ENCODE measurements at places on chromosomes 11 and 22.

GRCh38 chr11:6737872-6738466 lies 33.8 kb downstream of the OR2AG2 start:
- DNase-seq: peak; percentile 54

- no peak for DNase-seq
These were observed 12.2 kb downstream of the CTTN start for GRCh38 chr11:70410276-70411205.

DNA sequence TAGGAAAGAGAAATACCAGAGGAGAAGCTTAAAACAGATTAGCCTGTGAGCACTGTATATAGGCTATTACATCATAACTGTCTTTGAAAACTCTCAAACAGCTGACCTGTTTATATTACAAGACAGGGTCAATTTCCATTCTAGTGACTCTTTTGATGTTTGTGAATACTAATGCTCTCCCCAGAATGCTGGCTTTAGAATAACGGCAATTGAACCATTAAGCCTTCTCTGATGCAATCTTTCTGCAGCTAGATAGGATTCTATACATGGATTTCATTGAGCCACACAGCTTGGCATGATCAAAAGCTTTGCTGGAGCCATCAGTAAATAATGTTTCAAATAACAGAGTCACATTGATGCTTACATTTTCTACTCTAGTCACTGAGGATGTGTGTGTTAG lies 122.7 kb upstream of the FAT3 start:
- no peak for DNase-seq

GRCh38 chr11:47768101-47768612 lies 1.0 kb upstream of the FNBP4 start:
- no peak for DNase-seq

- no peak for DNase-seq
These were observed 24.7 kb upstream of the AKIP1 start for GRCh38 chr11:8886322-8886721.

DNA sequence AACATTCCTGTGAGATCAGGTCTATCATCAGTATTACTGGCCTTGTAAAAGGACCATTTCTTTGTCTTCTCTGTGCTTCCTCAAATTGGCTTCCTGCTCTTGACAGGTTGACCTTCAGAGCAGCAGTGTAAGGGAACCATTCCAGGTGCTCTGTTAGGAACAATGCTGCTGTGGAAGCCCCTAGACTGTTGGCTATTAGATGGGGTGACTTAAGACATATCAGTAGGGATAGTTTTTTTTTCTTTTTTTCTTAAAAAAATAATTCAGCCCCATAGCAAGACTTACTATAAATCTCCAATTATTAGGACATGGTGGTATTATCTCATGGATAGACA lies 37.6 kb downstream of the COA4 start:
- DNase-seq: no peak

GRCh38 chr11:27551127-27551526 lies 44.6 kb upstream of the LIN7C start:
- no peak for DNase-seq

- no peak for DNase-seq
These were observed 79.9 kb upstream of the DRD2 start for GRCh38 chr11:113555071-113555619.

GRCh38 chr11:119347940-119348605 lies 1.6 kb upstream of the MFRP start:
- no peak for DNase-seq

DNA sequence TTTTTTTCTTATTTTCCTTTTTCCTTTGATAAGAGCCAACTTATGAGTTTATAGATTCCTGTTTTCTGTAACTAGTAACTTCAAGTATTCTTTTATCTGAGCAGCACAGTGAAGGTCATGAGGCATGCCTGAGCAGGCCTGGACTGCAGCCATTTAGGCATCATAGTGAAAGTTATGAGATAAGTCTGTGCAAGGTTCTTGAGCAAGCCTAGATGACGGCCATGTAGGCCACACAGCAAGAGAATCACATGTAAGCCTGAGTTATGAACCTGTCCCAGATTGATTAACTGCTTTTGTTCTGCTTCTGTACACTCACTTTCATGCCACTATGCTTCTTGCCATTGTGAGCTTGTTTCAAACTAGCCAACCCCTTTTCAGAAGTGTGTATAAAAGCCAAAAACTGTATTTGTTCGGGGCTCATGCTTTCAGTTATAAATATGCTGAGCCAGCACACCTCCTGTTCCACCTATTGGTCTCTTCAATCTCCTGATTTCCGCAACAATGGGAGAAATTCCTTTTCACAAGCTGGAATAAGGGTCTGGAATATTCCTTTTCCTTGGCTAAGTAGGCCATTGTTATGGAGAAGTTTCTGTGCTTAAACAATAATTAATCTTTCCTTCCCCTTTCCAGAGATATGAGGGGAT lies 745.7 kb downstream of the FAM181B start:
- DNase-seq: no peak

DNA sequence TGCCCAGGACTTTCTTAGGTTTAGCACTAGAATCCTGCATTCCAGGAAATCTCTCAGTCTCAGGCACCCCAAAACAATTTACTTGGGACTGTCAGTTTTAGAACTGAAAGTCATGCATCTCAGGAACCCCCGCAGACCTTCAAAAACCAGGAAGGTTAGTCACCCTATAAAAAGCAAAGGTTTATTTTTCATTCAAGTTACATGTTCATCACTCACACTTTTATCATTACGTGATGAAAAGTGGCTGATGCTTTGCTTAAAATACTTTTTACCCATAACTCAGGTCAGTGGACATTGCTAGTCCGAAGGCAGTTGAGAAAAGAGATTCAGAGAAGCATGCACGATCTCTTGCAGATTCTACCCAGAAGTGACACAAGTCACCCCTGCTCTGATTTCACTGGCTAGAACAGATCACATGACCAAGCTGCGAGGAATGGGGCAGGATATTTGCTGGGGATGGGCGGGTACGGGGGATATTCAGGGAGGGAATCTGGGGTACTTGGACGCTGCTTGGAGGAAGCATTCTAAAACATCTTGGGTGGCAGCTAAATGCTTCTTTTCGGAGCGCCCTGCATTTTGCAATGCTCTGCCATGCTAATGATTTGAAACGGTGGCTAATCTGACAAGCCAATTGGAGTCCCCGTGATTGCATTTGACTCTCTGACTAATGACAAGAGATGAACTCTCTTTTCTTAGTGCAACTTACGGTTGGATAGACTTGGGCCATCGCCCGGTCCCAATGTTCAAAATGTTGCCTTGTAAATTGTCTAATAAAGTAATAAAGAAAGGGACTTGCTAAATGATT lies 110.2 kb downstream of the MIAT start:
- DNase-seq: no peak

- no peak for DNase-seq
These were observed 53.9 kb downstream of the MN1 start for GRCh38 chr22:27747396-27748221.

- DNase-seq: no peak
These were observed 6.0 kb downstream of the IZUMO1R start for GRCh38 chr11:94310191-94310875.

DNA sequence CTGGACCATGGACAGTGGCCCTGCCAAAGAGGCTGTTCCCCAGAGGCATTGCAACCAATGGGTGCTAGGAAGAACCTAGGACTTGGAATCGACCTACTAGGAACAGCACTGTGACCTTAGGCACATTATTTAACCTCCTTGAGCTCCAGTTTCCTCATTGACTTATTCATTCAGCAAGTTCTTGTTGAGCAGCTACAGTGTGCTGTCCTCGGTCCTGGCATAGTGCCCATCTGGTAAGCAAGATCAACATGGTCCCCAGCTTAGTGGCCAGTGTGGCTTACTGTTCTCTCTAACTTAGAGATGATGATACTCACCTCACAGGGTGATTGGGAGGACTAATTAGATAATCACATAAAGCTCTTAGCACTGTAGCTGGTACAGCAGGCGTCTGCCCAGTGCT lies 8.2 kb downstream of the ABCG4 start:
- no peak for DNase-seq

DNA sequence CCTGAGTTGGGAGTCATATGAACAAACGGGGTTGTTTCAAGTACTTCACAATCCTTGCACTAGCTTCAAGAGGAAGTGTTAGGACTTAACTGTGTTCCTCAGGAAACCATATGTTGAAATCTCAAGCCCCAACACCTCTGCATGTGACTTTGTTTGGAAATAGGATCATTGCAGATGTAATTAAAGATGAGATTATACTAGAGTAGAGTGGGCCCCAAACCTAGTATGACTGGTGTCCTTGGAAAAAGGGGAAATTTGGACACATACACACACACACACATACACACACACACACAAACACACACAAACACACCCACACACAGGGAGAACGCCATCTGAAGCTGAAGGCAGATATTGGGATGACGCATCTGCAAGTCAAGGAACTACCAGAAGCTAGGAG lies 6.4 kb upstream of the CEP295 start:
- DNase-seq: no peak

GRCh38 chr22:20652582-20652981 lies 121.3 kb upstream of the SERPIND1 start:
- DNase-seq: no peak
